ENCODE measurements at places on chromosomes 5 and 9.

GRCh38 chr5:1108023-1108864 lies 3.6 kb downstream of the SLC12A7 start:
- peak; percentile 71 for DNase-seq

DNA sequence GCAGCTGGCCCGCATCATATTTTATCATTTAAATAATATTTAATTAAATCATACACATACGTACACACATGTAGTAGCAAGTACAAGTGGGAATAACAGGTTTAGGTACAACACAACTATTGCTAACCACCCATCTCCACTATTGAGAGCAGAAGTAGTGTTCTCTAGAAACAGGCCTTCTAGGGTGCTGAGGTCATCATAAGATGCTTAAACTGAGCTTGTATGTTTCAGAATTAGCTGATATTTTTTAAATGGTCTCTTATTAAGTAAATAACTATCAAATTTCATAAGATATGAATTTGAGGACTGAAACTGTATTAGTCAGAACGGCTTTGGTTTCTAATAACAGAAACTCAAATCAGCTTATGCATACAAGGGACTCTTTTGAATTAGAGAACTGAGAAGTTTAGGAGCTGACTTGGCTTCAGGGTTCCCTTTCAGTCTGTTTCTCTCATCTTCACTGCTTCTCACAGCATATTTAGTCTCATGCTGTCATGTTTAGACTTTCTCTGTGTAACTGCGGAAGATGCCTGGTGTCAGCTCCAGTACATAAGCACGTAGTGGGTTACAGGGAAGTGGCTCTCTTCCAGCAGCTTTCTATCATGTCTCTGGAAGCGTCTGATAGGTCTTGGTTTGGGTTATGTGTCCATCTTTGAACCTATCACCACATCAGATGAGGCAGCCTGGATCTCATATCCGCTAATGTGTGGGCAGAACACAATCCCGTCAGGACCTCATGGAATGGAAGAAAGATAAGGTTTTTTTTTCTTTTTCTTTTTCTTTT lies 25.0 kb upstream of the OCLN start:
- DNase-seq, result no peak

- DNase-seq, result no peak
Observed at GRCh38 chr5:142474431-142475094, 149.7 kb upstream of the SPRY4 start.

GRCh38 chr5:172773481-172774469 lies 2.8 kb upstream of the DUSP1 start:
- DNase-seq, result peak; percentile 74

DNA sequence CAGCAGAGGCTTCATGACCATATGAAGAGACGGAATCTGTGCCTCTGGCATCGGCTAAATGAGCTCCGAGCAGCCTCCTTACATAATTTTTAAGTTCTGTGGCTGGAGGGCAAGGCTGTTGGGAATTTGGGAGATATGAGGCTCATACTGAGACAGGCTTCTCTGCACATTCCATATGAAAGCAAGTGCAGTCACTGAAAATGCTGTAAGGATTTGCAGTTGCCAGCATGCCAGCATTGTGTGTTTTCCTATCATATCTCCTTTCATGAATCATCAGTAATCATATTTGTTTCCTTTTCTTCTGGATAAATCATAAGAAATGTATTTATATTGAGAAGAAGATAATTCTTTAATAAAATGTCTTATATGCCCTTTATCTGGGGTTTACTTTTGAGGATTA lies 775.4 kb downstream of the SEMA5A start:
- DNase-seq, result no peak

- no peak for DNase-seq
Observed at GRCh38 chr9:12906646-12907045, 131.8 kb downstream of the LURAP1L start.

GRCh38 chr9:115653171-115653606 lies 500.4 kb upstream of the PAPPA start:
- DNase-seq, result no peak

- DNase-seq, result no peak
Observed at GRCh38 chr5:168354397-168354796, 63.0 kb downstream of the WWC1 start.

DNA sequence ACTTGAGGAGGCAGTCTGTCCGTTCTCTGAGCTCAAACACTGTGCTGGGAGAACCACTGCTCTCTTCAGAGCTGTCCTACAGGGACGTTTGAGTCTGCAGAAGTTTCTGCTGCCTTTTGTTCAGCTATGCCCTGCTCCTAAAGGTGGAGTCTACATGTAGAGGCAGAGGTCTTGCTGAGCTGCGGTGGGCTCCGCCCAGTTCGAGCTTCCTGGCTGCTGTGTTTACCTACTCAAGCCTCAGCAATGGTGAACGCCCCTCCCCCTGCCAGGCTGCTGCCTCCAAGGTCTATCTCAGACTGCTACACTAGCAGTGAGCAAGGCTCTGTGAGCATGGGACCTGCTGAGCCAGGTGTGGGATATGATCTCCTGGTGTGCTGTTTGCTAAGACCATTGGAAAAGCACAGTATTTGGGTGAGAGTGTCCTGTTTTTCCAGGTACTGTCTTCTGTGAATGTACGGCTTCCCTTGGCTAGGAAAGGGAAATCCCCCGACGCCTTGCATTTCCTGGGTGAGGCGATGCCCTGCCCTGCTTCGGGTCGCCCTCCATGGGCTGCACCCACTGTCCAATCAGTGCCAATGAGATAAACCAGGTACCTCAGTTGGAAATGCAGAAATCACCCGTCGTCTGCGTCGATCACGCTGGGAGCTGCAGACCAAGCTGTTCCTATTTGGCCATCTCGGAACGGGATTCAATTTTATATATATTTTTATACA lies 58.5 kb downstream of the CNTRL start:
- no peak for DNase-seq

DNA sequence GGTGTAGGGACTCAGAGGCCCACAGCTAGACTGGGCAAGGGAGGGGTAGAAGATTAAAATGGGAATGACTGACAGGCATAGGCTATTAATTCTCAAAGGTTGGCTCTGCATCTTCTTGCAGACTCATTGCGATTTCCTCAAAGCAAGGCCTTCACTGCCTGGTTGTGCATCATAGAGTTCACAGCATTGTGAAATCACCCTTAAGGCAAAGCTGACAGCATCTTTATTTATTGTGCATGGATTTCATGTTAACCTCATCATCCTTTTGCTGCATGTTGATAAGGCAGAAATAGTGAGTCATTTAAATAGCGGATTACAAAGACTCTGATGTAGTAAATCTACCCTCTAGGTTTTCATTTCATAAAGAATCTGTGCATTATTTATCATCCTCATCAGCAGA lies 13.6 kb upstream of the PALM2AKAP2 start:
- DNase-seq, result no peak

- no peak for DNase-seq
Observed at GRCh38 chr9:121963528-121963995, 129.5 kb downstream of the TTLL11 start.

GRCh38 chr5:140017397-140018095 lies 25.6 kb downstream of the NRG2 start:
- DNase-seq, result no peak

DNA sequence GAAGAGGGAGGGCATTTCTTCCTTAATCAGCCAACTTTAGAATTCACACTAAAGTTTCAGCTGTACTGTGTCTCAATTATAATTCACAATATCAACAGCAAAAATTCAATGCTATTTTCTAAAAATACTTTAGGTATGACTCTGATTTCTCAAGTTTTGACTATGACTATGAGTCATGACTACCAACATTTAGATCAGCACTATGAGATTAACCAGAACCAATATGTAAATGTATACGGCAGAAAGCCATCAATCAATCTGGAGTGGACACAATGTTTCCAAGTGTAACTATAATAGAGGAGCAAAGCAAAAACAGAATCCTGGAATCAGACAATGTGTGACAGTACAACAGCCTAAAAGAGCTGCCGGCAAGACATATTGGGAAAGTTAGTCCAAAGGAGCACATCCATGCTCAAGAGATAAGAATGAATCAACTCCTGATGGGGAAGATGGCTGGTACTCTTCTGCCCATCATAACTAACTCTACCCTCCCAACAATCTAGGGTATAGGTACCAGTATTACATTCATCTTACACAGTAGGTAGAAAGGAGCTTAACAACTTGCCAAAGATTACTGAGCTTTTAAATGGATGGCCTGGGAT lies 294.4 kb downstream of the SEMA5A start:
- DNase-seq, result no peak

DNA sequence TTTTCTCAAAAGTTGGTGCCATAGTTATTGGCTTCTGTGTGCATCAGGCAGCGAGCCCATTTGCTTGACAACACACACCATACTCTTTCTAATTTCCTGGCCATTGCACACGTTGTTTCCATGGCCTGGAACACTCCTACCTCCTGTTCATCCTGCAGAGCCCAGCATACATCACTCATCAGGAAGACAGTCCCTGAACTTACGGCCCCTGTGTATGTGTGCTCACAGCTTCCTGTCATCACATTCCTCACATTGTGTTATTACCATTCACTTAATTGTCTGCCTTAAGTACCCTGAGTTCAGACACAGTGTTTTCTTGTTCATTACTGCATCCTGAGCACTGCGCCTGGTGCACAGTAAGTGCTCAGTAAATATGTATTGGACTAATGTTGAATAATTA lies 355.9 kb downstream of the PRELID2 start:
- DNase-seq, result no peak

- no peak for DNase-seq
Observed at GRCh38 chr5:16826379-16827125, 109.5 kb downstream of the MYO10 start.

DNA sequence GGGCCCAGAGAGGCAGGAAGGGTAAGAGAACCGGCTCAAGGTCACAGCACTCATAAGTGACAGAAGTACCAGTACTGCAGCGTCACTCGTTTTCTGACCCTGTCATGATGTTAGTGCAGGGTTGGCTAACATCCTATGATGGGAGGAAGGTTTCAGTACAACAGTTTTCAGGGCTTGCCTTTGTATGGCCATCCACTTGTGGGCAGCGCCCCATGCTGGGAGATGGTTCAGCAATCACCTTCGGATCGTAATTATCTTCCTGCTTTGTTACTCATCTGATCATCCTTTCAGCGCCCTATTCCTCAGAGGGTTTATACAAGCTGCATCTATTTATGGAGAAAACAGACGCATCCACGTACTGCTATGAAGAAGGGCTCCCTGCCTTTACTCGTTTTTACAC lies 2.4 kb downstream of the MAP1B start:
- DNase-seq, result no peak

GRCh38 chr5:10631316-10631996 lies 67.6 kb downstream of the ANKRD33B start:
- DNase-seq, result peak; percentile 16

GRCh38 chr5:32852535-32852934 lies 141.4 kb downstream of the NPR3 start:
- DNase-seq, result no peak

DNA sequence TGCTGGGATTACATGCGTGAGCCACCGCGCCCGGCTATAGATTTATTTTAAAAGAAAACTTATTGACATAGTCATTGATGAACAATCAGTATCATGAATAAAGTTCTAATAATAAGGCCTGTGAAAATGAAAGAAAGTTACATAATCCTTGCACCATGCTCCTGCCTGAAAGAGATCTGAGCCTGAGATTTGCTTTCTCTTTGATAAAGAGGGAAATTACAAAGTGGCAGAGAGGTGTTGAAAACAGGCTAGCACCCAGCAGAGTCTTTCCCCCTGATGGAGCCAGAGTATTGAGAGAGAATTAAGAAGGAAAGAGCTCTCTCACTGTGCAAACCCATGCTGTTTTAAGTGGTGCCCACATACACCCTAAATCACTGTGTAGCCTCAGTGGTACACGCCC lies 37.2 kb downstream of the SLC6A7 start:
- peak; percentile 20 for DNase-seq

DNA sequence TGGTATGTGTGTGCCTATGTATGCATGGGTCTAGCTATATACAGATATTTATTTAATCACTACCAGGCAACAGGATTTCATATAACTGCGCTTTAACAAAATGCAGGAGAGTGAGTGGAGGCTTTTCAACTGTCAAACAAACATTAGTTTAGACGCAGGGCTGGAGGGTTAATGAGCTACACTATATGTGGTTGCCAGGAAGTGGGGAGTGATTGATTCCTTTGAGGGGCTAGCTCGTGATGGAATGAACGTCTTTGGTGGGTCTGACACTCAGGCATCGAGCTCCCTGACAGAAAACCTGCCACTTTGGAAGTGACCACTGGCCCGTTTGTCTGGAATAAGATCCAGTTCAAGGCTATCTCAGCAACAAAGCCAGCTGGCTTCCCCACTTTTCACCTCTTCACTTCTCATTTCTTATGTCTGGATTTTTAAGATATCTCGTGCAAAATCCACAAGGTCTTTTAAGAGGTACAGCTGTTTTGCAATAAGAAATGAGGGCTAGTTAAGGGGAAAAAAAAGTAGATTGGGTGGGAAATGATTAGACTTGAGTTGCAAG lies 78.0 kb downstream of the CFAP77 start:
- DNase-seq, result no peak

DNA sequence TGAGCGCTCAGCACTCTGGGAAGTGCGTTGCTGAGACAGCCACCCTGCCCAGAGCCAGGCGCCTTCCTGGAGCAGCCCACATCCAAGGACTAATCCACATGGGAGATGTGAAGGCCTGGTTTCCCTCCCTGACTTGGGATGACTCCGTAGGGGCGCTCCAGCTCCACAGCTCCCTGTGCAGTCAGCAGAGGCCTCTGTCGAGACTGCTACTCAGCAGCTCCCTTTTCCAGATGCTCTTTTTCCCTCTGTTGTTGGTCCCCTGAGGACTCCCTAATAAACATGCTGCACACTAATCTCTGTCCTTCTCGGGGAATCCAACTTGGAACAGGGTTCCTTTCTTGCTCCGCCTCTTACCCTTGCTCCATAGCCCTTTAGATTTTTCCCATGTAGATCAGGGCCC lies 237.3 kb downstream of the ZSWIM6 start:
- DNase-seq, result no peak

DNA sequence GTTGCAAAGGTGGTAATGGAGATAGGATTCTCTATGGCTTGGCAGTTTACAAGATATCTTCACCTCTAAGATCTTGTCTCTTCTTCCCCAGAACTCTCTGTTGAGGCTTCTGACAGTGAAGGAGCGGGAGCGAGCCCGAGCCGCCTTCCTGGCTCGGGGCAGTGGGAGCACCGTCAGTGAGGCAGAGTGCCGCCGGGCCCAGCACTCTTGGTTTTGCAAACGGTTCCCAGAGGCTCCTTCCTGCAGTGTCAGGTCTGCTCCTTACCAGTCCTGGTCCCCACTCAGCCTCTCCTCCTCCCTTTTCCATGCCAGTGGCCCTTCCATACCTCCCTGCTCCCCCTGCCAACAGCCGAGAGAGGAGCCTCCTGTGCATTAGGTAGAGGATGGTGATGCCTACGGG lies 12.6 kb upstream of the DNAJB5 start:
- no peak for DNase-seq

GRCh38 chr9:81595887-81596543 lies 93.3 kb downstream of the TLE1 start:
- no peak for DNase-seq

- DNase-seq, result no peak
Observed at GRCh38 chr5:448766-449090, 5.8 kb downstream of the EXOC3 start.

- no peak for DNase-seq
Observed at GRCh38 chr5:149030838-149031397, 31.9 kb downstream of the SH3TC2 start.

Data from inflammatory macrophage (primary cell).